ENCODE measurements at places on chromosomes 12 and 14.

DNA sequence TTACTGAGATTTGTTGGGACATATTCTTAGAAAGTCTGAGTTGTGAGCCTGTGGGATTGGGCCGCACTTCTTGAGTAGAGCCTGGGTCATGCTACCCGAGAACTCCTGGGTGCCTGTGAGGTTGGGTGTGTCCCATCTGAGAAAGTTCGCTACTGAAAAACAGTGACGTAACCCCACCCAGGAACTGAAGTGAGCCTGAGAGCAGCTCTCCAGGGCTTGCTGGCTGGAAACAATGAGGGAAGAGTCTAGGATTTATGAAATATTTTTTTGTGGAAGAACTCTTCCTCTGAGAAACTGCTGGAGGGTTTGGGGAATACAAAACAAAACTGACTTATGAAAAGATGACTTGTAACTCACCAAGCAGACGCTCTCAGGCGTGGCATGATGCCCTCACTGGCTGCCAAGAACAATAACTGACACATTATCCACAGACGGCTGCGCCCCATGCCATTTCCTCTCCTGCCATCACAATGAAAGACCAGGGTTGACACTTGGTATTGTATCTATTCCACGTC lies 69.2 kb downstream of the RASSF3 start:
- DNase-seq: peak; percentile 84

- peak; percentile 69 for DNase-seq
These were observed 5.7 kb downstream of the CACNA2D4 start for GRCh38 chr12:1912580-1913376.

- DNase-seq: no peak
These were observed 141.4 kb downstream of the CRADD start for GRCh38 chr12:93818488-93819049.

DNA sequence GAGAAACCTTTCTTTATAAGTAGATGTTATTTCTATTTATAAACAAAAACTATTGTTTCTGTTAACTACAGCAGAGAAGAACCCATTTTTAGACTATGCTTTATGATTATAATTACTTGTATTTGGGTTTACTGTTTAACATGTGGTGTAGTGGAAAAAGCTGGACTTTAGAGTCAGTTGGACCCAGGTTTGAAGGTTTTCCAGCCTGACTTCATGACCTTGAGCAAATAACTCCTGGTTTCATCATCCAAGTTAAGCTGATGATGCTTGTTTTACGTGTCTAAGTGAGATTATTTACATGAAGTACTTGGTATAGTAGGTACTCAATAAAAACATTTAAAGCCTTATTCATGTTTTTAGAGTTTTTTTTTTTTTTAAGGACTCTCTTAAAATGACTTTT lies 221.8 kb upstream of the ARHGAP5 start:
- DNase-seq: no peak

GRCh38 chr12:99649551-99649950 lies 2.0 kb downstream of the GARIN6 start:
- no peak for DNase-seq

DNA sequence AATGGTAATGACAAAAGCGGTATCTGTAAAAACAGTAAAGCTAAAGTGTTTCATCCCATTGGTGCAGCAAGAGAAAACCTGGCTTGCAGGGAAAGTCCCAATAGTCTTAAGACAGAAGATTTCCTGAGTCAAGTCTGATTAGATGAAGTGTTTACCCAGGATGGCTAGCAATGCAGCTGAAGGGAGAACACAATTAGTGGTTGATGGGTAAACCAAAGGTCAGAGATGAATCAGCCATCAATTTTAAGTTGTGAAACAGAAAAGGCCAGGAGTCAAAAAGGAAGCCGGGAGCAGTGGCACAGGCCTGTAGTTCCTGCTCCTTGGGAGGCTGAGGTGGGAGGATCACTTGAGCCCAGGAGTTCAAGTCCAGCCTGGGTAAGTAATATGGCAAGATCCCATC lies 52.6 kb downstream of the SEC23A start:
- DNase-seq: peak; percentile 86

GRCh38 chr12:103924761-103925641 lies 5.2 kb upstream of the HSP90B1 start:
- DNase-seq: peak; percentile 81

DNA sequence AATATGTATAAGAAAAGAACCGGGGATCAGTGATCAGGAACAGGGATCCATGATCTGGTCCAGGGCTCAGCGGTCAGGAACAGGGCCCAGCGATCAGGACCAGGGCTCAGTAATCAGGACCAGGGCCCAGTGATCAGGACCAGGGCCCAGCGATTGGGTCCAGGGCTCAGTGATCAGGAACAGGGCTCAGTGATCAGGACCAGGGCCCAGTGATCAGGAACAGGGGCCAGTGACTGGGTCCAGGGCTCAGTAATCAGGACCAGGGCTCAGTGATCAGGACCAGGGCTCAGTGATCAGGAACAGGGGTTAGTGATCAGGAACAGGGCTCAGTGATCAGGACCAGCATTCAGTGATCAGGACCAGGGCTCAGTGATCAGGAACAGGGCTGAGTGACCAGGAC lies 56.3 kb downstream of the TMEM121 start:
- peak; percentile 1 for DNase-seq

DNA sequence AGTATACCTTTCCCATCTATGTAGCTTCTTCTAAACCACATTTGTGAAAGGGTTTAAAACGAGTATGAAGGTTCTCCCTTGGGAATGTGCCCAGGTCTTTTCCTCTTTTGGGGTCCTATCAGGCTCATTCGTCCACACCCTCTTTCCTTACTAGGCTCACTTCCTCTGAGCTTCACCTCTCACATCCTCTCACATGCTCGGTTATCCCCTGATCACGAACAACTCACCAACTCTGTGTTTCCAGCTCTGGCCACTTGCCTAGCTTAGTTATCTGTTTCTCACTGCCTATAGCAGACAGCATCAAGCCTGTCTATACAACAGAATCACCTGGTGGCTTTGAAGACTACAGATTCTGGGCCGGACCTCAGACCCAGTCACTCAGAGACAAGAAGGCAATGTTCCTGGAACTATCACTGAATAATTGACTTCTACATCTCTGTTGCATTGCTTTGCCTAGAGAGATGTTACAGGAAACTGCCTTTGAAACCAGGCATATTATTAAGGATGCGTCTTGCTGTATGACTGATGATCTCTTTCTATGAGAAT lies 158.2 kb downstream of the FOXN3 start:
- DNase-seq: no peak

DNA sequence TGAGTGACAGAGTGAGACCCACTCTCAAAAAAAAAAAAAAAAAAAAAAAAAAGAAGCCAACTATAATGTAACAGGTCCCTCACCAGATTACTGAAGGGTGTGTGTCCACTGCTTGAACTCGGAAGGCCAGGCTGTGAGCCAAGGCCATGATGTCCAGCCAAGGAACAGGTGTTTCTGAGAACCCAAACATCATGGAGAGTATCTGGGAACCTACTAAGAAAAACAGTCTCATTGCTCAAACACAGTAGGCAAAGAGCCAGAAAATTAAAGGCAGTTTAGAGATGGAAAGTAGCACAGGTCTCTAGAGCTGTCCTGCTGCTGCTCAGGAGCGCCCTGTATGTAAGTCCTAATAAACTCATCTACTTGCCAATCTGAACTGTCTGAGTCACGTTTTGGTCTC lies 12.5 kb upstream of the MAP4K5 start:
- DNase-seq: no peak

DNA sequence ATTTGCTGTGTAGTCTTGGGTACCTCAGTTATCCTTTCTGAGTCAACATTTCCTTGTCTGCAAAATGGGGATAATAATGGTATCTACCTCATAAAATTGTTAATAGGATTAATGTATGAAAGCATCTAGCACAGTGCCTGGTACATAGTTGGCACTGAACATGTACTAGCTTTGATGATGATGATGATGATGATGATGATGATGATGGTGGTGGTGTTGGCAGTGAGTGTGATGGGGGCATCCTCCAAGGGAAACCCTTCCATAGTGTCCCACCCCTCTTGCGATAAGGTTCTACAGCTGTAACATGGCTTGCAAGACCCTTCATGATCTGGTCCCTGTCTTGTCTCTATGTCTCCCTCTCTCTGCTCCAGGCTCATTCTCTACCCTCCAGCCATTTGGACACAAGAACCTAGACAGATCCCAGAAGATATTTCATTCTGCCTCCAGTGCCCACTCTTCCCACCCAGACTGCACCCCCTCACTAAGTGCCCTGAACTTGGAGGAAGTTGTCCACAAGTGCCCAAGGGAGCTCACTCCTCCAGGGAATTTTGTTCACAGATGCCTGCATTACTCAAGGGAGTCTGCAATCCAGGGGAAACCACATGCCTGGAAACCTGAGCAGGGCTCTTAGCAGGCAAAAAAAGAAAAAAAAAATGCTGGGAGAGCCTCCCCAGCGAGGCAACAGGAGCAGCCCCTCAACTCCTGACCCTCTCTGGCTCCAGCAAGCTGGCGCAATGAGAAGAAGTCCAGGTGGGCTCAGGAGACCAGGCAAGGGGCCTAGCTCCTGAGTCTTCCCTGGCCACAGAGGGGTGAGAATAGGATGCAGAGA lies 10.1 kb upstream of the BDKRB1 start:
- DNase-seq: peak; percentile 88

- DNase-seq: peak; percentile 19
These were observed 1.1 kb downstream of the C14orf93 start for GRCh38 chr14:23008831-23009230.

GRCh38 chr14:97687944-97688630 lies 890.9 kb downstream of the VRK1 start:
- DNase-seq: no peak

- peak; percentile 62 for DNase-seq
These were observed 252.3 kb downstream of the EFCAB11 start for GRCh38 chr14:89702073-89702875.

- peak; percentile 25 for DNase-seq
These were observed 70.3 kb upstream of the NR2C1 start for GRCh38 chr12:95143621-95144205.

DNA sequence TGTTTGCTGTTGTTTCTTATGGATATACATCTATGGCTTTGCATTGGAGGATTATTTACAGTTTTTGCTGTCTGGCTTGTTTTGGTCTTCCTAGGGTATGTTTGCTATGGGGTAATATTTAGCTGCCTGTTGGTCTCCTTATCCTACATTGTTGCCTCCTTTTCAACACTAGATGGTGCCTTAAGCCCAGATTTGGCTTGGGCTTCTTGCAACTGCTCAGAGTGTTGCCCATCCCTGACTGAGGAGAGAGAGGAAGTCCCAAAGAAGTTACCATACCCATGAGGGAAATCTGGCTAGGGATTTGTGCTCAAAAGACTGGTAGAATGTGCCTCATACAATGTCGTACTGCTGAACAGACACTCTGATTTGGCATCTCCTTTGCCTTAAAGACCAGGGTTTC lies 94.6 kb upstream of the MUCL1 start:
- DNase-seq: peak; percentile 36

DNA sequence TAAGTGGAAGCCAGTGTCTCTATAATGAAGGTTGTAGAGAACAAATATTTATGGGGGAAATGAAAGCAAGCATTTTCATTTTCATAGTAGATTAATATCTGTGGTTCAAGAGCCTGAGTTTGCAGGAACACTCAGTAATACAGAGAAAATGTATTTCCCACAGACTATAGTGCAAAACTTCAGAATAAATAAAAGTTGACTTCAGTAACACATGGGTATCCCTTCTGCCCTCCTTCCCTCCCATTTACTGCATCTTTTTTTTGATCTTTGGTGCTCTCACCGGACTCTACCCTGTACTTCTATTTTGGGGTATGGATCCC lies 75.3 kb upstream of the AMN1 start:
- DNase-seq: no peak

DNA sequence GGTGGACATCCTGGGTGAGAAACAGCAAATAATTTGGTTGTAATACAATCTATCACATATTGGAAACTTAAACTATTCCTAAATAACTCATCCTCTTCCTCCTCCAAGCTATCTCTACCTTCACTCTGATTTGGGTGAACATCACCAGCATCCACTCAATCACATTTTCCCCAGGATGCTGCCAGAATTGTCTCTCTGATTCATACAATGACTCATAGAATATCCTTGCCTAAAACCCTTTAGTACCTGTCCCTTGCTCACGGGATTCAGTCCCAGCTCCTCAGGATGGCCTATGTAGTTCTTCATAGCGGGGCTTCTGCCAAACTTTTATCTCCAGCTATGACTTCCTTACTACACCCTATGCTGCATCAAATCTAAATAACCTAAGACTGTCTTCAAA lies 146.8 kb downstream of the EMP1 start:
- no peak for DNase-seq

- no peak for DNase-seq
These were observed 11.6 kb downstream of the TEDC1 start for GRCh38 chr14:105502446-105503295.

DNA sequence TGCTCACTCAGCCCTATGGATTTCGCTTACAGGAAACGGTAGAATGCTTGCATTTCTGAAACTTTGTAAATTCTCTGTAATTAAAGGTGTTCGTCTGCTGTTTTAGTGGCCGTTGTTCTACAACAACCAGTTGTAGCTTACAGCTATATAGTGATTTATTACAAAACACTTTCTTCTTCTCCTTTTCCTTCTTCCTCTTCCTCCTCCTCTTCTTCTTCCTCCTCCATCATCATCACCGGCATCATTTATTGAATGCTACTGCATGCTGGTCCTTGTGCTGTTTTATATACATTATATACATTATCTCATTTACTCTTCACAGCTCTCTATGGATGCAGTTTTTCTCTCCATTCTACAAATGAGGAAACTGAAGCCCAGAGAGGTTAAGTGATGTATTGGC lies 6.4 kb downstream of the ETV6 start:
- DNase-seq: no peak

DNA sequence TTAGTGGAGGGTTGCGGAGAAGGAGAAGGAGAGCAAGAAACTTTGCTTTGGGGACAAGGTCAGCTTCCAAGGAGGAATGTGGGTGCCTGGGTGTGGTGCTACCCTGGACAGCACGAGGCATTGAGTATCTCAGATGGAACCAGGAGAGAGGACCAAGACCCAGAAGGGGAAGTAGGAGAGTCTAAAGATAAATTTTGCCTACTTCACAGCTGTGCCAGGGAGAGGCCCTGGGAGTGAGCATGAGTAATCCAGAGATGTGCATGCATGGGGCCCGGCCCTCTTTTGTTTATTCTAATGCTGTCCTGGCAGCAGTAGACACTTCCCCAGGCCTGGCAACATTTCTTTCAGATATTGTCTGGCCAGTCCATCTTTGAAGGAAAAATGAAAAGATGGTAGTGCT lies 49.5 kb upstream of the GNPNAT1 start:
- DNase-seq: peak; percentile 83
